Activated T-helper 1 cell treated with Interleukin-2 at 50 U/mL for 16 hours (primary cell): ENCODE measurements at places on chromosomes 3 and 15.

DNA sequence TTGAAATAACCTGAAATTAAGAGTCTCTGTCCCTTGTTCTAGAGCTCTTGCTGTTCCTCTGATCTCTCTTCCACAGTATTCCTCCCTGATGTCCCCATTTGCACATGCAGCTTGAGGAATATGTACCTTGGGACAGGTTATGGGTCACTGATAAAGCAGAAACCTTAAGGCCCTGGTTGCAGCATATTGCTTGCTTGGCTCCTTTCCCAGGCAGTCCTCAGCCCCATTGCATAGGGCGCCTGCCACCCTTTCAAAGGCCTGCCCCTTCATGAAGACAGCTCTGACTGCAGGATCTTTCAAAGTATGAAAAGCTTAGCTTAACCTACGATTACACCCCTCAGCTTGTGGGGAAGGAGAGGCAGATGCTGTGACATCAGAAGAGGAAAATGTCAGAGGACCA is 51.6 kb downstream of the WDR76 start:
- DNase-seq: no peak

- no peak for DNase-seq
Observed at GRCh38 chr15:66126031-66126441, 127.5 kb downstream of the MEGF11 start.

DNA sequence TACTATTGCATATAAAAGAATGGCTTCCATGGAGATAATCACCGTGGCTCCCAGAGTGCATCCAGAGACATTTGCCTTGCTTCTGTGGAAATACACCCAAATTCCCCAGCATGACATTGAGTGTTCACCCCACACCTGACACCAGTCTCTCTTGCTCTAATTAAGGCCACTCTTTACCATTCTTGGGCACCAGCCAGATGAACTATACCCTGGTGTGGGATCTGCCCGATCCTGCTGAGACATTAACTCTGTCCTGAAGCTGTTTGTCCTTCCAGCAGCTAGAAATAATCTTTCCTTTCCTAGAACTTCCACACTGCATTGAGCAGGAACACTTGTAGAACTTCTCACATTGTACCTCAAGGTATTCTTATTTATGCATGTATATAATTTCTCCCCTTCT is 105.2 kb downstream of the LPP start:
- no peak for DNase-seq

DNA sequence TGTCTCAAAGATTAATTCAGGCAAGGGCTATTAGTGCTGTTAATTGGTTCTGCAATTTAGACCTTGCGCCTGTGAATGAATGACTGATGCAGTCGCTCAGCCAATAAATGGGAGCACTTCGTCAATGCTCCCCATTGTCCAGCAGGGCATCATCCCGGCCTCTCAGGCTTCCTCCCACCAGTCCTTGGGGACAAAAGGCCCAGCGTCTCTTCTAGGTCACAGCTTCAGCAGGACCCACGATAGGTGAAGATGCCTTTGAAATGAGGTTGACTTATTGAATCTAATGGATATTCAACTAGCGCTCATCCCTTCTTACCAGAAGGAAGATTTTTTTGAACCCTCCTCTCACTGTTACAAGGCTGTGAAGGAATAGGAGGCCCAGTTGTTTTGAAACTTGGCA is 47.7 kb upstream of the CLDN18 start:
- no peak for DNase-seq

DNA sequence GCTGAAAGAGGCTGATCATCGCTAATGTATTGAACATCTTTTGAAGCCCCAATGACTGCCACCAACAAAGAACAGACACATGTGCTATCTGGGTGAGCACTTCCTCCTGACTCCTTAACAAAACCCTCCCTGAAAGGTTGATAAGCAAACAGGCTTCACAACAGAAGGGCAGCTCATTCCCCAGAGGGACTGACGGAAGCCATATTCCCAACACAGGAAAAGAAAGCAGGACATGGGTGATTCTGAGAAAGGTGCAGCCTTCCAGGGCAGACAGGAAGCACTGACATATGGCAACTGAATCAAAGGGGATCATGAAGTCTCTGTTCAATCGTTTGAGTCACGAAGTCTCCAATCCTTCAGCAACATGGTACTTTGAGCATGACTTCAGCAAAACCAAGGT is 929.0 kb downstream of the MCTP2 start:
- DNase-seq: no peak

- no peak for DNase-seq
Observed at GRCh38 chr3:14891135-14892132, 55.9 kb upstream of the NR2C2 start.

- DNase-seq: no peak
Observed at GRCh38 chr3:117286488-117286887, 576.9 kb downstream of the TUSC7 start.

DNA sequence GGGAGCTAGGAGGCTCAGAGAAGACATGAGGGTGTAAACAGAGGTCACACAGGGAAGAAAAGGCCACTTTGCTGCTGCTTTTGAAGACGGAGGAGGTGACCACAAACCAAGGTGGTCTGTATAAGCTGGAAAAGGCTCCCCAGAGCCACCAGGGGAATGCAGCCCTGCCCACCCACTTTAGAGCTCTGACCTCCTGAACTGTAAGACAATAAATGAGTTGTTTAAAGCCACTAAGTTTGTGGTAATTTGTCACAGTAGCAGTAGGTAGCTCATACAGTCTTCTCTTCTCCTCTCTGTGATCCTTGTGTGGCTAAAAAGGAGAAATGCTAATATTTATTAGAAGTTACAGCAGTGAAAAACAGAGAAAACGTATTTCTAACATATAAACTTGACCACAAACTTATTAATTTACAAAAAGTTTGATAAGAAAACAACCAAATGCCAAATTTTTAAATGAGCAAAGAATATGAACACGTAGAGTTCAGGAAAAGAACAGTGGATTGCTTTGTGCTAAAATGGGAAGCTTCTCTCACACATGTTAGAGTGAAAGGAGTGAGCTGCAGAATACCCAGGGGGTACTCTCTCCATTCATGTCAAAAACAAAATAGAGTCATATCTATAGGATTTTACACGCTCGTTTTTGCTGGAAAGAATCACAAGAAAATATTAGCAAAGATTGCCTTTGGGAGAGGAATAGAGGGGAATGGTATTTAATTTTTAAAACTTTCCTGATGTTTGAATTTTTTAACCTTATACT is 71.0 kb downstream of the NOX5 start:
- no peak for DNase-seq

DNA sequence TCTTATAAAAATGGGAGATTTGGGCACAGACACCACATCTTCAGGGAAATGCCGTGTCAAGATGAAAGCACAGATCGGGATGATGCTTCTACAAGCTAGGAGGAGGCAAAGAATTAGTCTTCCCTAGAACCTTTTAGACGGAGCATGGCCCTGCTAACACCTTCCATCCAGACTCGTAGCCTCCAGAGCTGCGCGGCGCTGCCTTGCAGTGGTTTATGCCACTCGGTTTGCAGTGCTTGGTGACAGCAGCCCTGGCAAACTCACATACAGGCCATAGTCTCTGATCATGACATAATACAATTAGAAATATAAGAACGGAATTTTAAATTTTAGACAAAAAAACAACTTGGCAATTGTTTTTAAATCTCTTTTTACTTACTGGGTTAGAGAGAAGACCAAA is 37.1 kb upstream of the SLC41A3 start:
- no peak for DNase-seq

GRCh38 chr15:53911431-53911830 is 66.8 kb upstream of the UNC13C start:
- DNase-seq: no peak

GRCh38 chr15:28269097-28269496 is 52.9 kb downstream of the HERC2 start:
- no peak for DNase-seq

DNA sequence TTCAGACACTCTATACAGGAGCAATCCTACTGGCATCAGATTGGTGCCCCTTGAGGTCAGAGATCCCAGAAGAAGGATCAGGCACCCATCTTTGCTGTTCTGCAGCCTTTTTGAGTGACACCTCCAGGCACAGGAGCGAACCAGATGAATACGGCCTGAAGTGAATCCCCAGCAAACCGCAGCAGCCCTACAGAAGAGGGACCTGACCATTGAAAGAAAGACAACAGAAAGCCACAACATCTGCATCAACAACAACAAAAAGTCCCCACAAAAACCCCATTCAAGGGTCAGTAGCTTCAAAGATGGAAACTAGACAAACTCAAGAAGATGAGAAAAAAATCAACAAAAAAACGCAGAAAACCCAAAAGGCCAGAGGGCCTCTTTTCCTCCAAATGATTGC is 130.4 kb downstream of the PPM1L start:
- DNase-seq: no peak

DNA sequence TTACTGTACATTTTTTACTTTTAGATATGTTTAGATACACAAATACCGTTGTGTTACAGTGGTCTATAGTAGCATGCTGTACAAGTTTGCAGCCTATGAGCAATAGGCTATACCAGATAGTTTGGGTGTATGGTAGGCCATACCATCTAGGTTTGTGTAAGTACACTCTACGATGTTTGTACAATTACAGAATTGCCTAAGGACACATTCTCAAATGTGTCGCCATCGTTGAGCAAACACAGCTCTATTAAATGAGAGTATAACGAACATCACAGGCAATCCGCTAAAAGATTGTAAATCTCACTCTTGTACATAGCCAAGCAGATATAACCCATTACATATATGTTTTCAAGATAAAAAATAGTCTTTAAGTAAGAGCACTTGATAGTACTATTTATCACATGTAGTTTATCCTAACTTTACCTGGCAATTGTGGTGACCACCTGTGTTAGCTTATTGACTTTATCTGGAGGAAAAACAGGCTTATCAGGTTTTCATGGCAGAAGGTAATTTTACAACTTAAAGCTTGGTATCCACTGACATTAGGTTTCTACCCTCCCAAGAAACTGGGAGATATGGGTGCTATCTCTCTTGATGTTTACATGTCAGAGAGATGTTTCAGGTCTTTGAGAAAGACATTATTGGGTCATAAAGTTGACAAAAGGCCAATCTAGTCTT is 898.7 kb downstream of the NSUN3 start:
- no peak for DNase-seq

DNA sequence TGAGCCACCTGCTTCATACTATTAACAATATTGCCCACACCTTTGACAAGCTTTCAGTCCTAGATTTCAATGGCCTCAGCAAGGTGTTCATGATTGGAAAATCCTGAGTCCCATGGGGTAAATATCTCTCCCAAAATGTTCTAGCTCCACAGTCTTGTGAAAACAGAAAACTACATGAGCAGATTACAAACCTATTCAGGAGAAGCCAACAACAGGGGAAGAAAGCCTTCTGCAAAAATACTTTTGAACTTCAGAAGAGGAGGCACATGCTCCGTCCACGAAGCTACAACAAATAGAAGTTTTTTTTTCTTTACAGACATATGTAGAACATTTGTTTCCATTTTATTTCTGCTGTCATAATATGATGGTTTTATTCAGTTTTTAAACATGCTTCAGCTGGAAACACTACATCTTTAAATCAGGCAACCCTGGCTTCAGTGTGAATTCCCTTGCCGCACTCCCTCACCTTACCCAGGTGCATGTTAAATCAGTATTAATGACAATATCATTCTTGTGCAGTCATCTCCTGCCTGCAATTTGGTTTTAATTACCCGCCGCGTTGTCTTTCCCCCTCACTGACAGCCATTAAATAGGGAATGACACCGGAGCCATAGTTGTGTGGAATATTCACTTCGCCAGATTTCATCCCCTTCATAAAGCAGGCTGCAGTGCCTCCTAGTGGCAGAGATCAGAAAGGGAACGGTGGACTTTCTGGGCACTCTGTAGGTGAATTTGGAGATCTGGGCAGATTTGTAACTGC is 725.5 kb upstream of the ARRDC4 start:
- no peak for DNase-seq

- DNase-seq: no peak
Observed at GRCh38 chr15:70165716-70166284, 68.1 kb upstream of the TLE3 start.
